Fibroblast of skin of left quadriceps (primary cell): ENCODE measurements at places on chromosomes 11 and 22.

GRCh38 chr22:42814215-42814614, 42.9 kb downstream of the ARFGAP3 start:
- no peak for DNase-seq

GRCh38 chr11:15333407-15333806, 218.7 kb downstream of the INSC start:
- no peak for DNase-seq

DNA sequence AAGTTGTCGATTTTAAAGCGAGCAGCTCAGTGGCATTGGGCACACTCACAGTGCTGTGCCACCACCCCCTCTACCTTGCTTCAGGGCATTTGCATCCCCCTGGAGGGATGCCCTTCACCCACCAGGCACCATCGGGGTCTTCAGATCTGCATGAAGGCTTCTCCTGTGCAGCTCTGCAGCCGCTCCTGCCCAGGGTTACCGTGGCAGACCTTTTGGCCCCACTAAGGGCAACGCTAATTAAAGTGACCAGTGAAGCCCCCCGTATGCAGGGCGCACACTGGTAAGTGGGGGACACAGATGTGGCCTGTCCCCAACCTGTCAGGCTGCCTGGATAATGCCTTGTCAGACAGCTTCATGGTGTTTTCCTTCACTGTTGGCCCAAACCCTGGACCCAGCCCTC, 1117.7 kb downstream of the BRD1 start:
- DNase-seq: no peak

DNA sequence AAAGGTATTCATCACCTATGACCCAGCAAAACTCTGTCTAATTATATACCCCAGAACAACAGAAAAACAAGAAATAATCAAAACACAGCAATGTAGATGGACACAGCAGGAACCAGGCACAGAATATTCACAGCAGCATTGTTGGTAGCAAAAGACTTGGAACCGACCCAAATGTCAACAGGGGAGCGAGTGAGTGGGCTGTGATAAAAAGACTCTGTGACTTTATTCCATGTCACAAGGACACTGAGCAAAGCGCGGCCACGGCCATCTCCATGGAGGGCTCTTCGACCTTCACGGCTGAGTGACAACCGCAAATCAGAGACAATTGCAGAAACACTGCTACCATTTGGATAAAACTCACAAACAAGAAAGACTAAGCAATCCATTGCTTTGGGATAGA, 1373.1 kb downstream of the TBC1D22A start:
- DNase-seq: no peak

GRCh38 chr11:130774703-130775102, 141.6 kb downstream of the SNX19 start:
- DNase-seq: no peak

DNA sequence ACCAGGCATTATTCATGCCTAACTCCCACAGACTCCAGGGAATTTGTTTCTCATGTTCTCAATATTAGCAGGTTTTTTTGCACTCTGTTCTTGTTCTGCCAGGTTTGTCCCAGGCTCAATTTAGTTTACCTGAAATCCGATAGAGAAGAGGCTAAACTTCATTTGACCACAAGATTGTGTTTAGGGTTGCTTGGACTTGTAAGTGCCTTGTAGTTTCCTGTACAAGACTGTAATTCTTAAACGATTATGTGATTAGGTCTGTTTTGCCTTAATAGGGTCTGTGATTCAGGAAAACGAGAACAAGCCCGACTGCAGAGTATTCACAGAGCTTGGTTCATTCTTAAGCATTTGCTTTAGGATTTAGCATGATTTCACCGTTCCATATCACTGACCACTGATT, 1.8 kb downstream of the PRSS23 start:
- no peak for DNase-seq

- DNase-seq: no peak
Measured at GRCh38 chr22:47036936-47037485, 274.6 kb downstream of the TBC1D22A start.

- DNase-seq: no peak
Measured at GRCh38 chr11:98616098-98616655, 404.6 kb upstream of the CNTN5 start.

DNA sequence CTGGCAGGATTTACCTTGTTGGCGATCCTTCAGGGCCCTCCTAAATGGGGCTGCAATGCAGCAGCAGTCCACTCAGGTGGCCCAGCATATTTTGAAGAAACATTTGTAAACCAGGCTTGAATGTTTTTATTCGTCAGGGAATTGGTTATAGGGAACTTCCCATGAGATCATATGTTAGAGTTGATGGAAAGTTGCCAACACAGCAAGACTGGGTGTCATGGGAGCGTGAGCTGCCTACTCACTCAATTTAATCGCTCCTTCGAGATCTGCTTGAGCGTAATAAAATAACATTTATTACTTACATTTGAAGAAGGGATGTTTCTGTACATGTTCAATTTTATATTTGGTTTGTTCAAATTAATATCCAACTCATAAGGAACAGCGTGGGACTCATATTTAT, 19.4 kb downstream of the OR2AT4 start:
- DNase-seq: no peak

GRCh38 chr11:12100841-12101242, 9.5 kb upstream of the MICAL2 start:
- DNase-seq: no peak

- no peak for DNase-seq
Measured at GRCh38 chr22:26122920-26123468, 46.3 kb upstream of the SEZ6L start.

DNA sequence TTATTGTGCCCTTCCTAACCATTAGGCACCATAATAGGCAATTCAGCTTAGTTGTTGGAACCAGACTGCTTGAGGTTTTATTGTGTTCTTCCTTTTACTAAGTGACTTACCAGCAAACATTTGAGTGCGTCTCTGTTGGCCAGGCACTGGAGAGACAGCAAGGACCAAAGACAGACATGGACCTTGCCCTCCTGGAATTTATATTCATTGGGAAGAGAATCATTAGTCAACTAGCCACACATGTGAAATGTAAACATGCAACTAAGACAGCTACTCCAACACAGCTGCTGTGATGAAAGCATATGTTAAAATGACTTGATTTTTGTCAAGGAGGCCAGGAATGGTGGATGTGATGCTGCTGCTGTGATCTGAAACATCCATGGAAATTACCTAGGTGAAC, 106.4 kb downstream of the TRAF6 start:
- DNase-seq: no peak

DNA sequence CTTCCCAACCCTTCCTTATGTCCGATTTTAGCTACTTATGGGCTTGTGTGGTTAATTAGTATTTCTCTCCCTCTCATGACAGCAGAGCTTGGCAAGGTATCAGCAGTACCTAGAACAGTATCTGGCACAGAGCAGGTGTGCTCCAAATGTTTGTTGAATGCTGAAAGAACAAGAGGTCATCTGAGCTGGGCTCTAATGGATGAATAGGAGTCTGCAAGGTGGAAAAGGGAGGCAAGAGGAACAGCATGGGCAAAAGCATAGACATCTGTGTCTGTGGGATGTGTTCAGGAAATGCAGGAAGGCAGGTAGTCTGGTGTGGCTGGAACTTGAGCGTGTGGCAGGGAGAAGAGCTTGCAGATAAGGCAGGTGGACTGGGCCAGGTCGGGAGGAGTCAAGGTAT, 19.0 kb downstream of the PRG3 start:
- no peak for DNase-seq

DNA sequence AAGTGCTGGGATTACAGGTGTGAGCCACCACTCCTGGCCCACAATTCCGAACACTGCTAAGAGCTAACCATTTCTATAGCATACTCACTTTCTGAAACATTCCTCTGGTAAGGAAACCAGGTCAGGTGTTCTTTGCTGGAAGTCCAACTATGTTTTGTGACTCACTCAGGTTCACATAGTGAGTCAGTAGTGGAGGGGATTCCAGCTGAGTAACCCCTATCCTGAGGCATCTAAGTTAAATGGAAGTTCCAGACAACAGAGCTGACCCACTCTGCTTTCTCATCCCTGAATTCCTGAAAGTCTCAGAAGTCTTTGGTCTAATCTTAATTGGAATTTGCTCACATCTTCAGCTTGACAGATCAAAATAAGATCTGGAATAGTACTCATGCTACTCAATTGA, 3.0 kb upstream of the CHRNA10 start:
- peak; percentile 4 for DNase-seq

DNA sequence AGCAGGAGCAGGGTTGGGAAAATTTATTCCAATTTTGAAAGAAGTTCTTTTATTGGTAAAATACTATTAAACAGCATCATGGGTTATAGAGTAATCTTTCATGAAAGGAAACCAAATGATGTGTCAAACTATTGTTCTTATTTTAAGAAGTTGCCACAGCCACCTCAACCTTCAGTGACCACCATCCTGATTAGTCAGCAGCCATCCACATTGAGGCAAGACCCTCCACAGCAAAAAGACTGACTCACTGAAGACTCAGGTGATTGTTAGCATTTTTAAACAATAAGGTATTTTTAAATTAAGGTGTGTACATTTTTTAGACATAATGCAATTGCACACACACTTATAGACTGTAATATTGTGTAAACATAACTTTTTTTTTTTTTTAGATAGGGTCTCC, 3.7 kb upstream of the HEPHL1 start:
- no peak for DNase-seq

DNA sequence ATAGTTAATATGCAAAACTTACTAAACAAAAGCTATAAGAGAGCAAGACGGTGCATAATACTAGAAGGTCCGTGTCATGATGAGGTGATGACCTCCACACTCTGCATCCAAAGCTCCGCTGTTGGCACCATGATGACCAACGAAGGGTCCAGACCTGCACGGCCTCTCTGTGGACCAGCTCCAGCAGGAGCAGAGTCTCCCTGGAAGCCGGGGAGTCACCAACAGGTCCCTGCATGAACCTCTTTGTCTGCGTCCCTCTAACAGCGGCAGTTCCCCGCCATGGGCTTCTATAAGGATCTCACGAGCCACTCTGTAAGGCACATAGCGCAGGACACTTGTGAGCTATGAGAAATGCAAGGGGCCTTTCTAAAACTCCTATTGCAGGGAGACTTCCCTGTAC, 517.3 kb downstream of the BRD1 start:
- DNase-seq: no peak

- DNase-seq: no peak
Measured at GRCh38 chr11:16526947-16527346, 170.6 kb upstream of the SOX6 start.

- no peak for DNase-seq
Measured at GRCh38 chr11:120112174-120112796, 25.6 kb downstream of the TRIM29 start.

GRCh38 chr11:45577752-45578151, 87.7 kb downstream of the CHST1 start:
- DNase-seq: no peak

DNA sequence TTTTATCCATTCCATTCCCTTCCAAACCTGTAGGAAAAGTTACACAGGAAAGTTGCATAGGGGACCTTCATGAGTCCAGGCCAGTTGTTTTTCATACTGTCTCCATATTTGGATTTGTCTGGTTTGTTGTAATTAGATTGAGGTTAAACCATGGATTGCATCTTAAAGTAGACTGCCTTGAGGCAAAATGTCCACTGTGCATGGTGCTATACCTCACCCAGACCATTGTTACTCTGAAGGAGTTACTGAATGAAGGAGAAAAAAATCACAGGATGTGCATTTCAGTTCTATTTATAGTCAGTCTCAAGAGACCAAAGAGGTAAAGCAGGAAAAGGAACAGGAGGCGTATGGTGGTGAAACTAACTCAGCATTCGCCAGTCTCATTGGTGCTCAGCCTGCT, 29.6 kb upstream of the L3MBTL2 start:
- no peak for DNase-seq

GRCh38 chr11:74490941-74491340, 2.6 kb downstream of the LIPT2 start:
- DNase-seq: no peak

DNA sequence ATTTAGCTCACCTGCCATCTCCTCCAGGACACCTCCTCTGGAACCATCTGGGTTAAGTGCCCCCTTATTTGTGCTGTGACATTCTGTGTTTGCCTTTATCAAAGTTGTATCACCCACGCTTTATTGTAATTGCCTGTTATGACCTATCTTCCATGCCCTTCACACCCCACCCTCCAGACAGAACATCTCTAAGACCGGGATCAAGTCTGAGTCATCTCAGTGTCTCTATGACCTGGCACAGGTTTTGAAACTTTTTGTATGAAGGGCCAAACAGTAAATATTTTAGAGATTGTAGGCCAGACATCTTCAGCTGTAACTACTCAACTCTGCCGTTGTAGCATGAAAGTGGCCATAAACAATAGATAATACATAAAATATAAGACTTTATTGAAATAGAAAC, 161.8 kb downstream of the SPON1 start:
- DNase-seq: no peak

DNA sequence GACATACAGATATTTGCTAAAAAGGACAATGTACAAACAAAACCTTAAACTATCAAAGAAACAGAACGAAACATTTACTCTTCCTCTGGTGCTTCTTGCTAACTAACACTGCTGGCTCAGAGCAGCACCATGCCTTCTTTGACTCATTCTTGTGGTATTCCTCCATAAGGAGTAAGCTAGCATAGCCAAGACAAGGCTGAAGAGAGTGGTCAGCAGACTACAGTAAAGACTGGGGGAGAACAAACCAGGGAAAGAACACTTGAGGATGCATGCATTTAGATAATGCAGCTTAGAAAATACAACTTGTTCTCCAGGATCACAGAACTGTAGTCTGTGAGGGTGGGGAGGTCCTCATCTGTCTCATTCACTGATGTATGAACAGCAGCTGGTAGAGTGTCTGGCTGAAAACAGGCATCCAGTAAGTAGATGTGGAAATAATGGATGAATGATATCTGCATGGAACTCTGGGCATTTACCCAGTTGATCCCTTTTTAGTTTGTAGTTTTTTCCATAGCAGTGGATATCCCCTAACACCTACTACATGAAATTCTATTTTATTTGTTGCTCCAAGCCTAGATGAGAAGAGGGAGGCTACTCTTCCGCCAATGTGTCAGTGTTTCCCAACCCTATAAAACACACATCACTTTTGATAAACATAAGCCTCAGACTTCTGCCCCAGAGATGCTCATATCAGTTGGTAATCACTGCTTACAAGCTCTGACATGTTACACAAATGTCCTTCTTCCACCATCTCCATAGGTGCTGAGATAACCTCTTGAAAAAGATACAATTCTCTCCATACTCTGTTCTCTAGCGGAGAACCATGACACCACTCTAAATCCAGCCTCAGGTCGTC, 7.3 kb downstream of the SNX19 start:
- DNase-seq: peak; percentile 32

DNA sequence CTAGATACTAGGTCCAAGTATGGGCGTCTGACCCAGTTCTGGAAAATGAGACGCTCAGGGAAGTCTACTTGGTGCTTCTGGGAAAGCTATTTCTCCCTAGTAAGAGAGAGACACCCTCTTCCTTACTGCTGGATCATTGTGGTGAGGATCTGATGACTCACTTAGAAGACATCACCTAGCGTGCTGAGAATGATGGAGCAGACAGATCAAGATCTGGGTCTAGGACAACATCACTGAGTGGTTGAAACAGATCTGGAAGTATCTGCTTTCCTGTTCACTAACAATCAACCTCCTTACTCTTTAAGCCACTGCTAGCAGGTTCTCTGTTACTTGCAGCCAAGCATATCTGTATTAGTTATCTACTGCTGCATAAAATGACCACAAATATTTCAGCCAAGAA, 38.3 kb upstream of the HMGXB4 start:
- DNase-seq: peak; percentile 16

GRCh38 chr11:27740362-27741013, 40.2 kb upstream of the BDNF start:
- no peak for DNase-seq
